ENCODE measurements at places on chromosomes 7 and 10. TPM values are rescaled to one million over a fixed set of nuclear protein-coding genes. Genes with fewer than 3 reads are reported as not detected.

The CRHR2 gene
- not detected for total RNA-seq

The NPY4R gene
- not detected for total RNA-seq

The SPDYE8 gene
- total RNA-seq: not detected

The CTNNA3 gene
- not detected for total RNA-seq

The MSMB gene
- total RNA-seq: not detected

The ZNF467 gene
- total RNA-seq: 0.73 TPM

The ZSCAN21 gene
- 10.2 TPM for total RNA-seq

The INA gene
- 0.99 TPM for total RNA-seq

The ICA1 gene
- total RNA-seq: 0.33 TPM

The FAM20C gene
- 123 TPM for total RNA-seq

The PTPN20 gene
- total RNA-seq: 0.33 TPM

The MCU gene
- 49.0 TPM for total RNA-seq

The CADPS2 gene
- 29.1 TPM for total RNA-seq

The MDFIC gene
- 57.7 TPM for total RNA-seq

The GSTO2 gene
- 3.8 TPM for total RNA-seq

The ASB13 gene
- total RNA-seq: 13.9 TPM

The FAM25G gene
- not detected for total RNA-seq

The PRSS37 gene
- not detected for total RNA-seq

The GBX1 gene
- total RNA-seq: not detected

The CTAGE8 gene
- total RNA-seq: not detected

The CYP26C1 gene
- not detected for total RNA-seq

The PRKAR2B gene
- total RNA-seq: 5.8 TPM

The PODXL gene
- 1.2 TPM for total RNA-seq

The DGKI gene
- total RNA-seq: 1.7 TPM

The SEM1 gene
- total RNA-seq: 43.5 TPM

The CYP3A4 gene
- total RNA-seq: not detected

The SKIDA1 gene
- 0.99 TPM for total RNA-seq

The COL28A1 gene
- total RNA-seq: not detected

The C10orf105 gene
- total RNA-seq: not detected

The COL13A1 gene
- total RNA-seq: 21.5 TPM

The STAG3 gene
- 1.6 TPM for total RNA-seq

The KIN gene
- total RNA-seq: 6.7 TPM

The SPDYE6 gene
- total RNA-seq: 0.15 TPM

The VAX1 gene
- not detected for total RNA-seq
